Endothelial cell of coronary artery (primary cell): ENCODE measurements at places on chromosomes 2 and 18. TPM values are rescaled to one million over a fixed set of nuclear protein-coding genes. Genes with fewer than 3 reads are reported as not detected.

Gene FAM124B
- 79.2 and 130 TPM in 2 replicates for total RNA-seq

Gene SERPINB3
- total RNA-seq = not detected in 2 replicates

Gene LYPD6
- 0.47 and 1.8 TPM in 2 replicates for total RNA-seq

Gene EHD3
- 3.5 and 5.9 TPM in 2 replicates for total RNA-seq

Gene SLC23A3
- 1.1 and 3.5 TPM in 2 replicates for total RNA-seq

Gene ANKAR
- 3.5 and 4.3 TPM in 2 replicates for total RNA-seq

Gene SRD5A2
- total RNA-seq = not detected in 2 replicates

Gene PDE1A
- under 0.01 and 2.4 TPM in 2 replicates for total RNA-seq

Gene C2orf72
- total RNA-seq = 0.19 TPM in 1 of 2 replicates, not detected in the other

Gene EMILIN1
- total RNA-seq = 0.90 and 11.1 TPM in 2 replicates

Gene NEU2
- not detected in 2 replicates for total RNA-seq

Gene NOL4
- under 0.01 TPM in 1 of 2 replicates, not detected in the other for total RNA-seq

Gene RSAD2
- total RNA-seq = 0.19 and 0.36 TPM in 2 replicates

Gene C2orf66
- total RNA-seq = 0.09 TPM in 2 replicates

Gene SSB
- total RNA-seq = 100 and 112 TPM in 2 replicates
